ENCODE measurements at places on chromosomes 11 and 22.

DNA sequence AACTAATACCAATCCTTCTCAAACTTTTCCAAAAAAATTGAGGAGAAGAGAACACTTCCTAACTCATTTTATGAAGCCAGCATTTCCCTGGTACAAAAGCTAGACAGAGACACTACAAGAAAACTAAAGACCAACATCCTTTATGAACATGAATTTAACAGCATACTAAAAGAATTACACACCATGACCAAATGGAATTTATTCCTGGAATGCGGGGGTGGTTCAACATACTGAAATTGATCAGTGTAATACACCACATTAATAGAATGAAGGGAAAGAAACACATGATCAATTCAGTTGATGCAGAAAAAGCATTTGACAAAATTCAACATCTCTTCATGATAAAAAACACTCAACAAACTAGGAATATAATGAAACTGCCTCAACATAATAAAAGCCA is 148.1 kb downstream of the WNT7B start:
- DNase-seq, result no peak

GRCh38 chr11:32081129-32081641 is 9.7 kb upstream of the RCN1 start:
- no peak for DNase-seq

GRCh38 chr11:125062931-125063428 is at the start of gene SLC37A2:
Gene SLC37A2, plus strand, starts transcription at chr11:125063305. Its CDS starts 63 bp downstream, at chr11:125063368.
- peak; percentile 56 for DNase-seq

DNA sequence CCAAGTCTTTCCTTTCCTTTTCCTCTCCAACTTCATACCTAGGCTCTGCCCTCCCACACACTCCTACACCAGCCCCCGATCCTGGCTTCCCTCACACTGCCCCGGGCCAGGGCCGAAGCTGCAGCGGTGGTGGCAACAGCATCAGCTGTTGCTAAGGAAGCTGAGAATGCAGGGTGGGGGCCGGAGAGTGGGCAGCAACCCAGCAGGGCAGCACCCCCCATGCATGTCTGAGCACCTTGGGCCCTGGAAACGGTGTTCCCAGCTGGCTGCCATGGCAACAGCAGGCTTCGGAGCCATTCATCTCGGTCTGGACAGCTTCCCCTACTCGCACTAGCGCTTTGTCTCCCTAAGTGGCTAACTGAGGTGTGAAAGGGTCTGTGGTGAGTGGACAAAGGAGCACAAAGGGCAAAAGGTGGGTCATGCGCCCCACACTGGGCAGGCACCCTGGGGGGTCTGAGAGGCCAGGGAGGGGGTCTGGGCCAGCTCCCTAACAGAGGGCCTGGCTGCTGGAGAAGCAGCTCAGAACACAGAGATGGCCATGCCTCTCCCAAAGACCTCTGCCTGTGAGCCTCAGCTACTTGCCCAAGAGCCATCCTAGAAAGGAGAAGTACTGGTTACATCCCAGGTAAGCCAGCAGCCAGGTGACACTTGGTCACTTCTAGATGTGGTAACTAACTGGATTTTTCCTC is 42.1 kb upstream of the JAM3 start:
- DNase-seq, result no peak

DNA sequence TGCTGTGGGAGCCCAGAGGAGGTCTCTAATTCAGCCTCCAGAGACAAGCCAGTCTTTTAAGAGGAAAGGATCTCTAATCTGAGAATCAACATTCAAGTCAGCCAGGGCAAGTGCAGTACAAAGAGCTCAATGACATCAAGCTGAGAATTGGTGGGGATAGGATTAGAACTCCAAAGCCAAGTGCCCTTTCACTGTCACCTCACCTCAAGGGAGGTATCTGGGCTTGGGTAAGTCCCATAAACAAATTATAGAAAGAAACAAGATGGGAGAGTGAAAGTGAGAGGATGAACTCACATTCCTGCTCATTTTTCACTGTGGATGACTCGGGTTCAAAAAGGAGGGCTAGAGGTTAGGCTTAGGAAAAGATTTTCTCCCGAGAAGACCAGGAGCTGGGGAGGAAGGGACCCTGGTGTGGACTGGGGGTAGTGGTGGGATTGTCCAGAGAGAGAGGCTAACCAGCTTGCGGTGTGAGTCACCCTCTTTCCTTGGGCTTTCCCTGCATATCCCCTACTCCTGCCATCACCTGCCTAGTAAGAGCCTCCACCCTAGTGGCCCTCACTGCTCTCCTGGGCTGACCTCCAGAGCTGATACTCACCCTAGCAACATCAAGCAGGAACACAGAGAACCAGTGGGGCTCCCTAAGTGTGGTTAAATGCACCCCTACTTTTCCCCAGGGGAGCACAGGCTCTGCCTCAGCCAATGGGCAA is 70.4 kb downstream of the RRM1 start:
- DNase-seq, result no peak

- DNase-seq, result peak; percentile 21
Measured at GRCh38 chr22:37905534-37906363, at the start of gene MICALL1. Gene MICALL1, plus strand, starts transcription at chr22:37906297. Its CDS starts 126 bp downstream, at chr22:37906423.

GRCh38 chr11:1452744-1453143 is 33.8 kb downstream of the MOB2 start:
- no peak for DNase-seq

DNA sequence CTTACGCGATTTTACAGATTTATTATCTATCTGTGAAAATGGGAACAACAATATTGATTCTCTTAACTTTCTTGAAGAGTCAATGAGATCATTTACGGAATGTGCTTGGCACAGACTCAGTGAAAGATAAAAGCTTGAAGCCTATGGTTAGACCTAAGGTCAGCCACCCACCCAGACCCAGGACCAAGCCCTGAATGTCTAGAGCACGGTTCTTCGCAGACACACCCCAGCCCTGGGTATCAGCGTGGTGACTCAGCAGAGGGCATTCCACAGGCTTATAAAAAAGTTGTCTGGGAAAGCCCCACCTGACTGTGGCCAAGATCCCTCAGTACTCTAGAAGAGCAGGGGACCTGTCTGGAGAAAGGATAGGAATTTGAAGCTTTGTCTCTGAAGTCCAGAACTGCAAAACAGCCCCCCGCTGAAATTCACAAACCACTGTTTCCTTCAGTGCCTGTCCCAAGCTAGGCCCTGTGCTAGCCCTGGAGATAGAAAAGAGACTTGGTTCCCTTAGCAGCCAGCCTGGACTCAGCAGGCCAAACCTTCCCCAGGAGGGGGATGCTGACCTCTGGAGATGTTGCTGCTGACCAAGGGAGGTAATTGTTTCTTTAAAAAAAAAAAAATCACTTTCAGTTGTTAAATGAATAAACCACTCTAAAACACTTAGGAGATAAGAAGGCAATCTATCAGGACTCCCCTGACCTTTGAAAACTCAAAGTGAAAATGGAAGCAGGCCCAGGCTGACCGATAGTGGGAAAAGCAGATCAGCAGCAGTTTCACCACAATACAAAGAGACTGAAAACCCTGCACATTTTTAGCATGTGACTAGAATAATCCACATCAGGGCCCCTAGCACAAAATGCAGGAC is 114.0 kb downstream of the ABTB2 start:
- DNase-seq, result no peak

DNA sequence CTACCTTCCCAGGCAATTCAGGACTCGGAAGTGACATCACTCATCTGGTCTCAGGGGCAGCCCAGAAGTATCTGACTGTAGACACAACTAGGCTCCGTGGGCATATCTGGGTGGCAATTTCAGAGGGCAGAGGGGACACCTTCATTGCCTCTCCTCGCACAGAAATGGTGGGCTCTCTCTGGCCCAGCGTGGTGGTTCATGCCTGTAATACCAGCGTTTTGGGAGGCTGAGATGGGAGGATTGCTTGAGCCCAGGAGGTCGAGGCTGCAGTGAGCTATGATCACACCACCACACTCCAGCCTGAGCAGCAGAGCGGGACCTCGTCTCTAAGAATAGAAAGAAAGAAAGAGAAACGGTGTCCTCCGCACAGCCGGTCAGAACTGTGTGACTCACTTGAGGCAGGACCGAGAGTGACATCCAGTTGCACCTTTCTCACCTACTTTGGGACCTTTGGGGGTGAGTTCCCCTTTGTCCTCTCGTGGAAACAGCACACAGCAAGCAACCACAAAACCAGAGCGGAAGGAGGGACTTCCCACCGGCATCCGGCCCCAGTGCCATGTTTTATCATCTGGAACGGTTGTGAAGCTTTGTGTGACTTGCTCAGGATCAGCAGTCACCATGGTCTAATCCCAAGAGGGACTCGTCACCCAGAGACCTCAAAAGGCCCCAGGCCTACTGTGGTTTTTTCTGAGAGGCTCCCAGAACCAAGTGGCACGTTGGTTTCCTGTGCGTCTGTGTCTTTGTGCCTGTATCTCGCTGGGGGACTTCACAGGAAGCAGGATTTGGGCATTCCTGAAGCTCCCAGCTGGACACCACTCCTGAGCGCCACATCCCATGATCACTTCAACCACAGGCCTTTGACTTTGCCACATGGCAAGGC is 38.4 kb upstream of the EMID1 start:
- DNase-seq, result peak; percentile 54

DNA sequence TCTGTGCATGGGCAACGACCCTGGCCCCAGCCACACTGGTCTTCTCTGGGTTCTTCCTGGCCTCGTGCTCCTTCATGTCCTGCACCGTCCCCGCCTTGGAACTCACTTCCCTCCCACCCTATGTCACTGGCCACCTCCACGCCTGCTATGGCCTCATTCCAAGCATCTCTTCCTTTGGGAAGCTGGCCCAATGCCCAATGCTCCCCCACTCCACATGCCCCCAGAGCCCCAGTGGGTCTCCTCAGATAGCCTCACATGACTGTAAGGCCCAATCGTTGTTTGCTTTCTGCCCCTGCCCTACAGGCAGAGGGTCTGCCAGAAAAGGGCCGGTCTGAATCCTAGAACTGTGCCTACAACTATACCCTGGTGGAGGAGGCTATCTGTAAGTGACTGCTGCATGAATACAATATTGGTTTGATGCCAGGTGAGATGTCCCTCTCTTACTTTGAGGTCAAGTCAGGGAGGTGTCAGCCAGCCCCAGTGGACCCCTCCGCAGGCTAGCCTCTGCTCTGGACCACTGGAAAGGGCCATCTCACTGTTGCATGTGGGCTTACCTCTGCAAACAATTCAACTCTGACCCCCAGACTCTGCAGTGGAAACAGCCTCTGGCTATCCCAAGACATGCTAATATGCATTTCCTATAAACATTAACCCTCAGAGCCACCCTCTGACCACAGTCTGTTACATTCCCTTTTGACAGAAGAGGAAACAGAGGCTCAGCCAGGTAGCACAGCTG is 2.1 kb upstream of the GNAZ start:
- DNase-seq, result no peak

GRCh38 chr11:60625262-60625661 is 74.2 kb upstream of the MS4A8 start:
- DNase-seq, result no peak

- DNase-seq, result no peak
Measured at GRCh38 chr11:73983741-73984538, 1.3 kb upstream of the UCP2 start.

- no peak for DNase-seq
Measured at GRCh38 chr11:79931692-79932091, 490.9 kb upstream of the TENM4 start.

DNA sequence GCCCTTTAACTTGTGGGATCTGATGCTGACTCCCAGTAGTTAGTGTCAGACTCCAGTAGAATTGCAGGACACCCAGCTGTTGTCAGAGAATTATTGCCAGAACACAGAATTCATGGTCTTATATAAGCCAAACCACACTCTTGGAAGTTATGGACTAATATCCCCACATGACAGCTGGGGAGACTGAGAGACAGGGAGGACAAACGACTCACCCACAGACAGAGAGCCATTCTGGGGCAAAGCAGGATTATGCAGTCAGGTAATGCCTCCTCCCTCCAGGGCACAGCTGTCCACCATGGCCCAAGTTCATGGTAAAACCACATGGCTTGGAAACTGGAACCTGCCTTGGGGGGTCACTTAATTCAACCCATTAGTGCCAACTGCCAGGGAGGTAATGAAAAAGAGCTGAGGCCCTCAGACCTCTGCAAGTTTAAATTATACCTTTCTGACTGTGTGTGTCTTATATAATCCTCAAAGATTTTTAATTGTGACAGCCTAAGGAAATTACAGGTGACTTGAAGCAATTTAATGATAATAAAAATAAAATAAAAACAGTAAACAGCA is 299.5 kb downstream of the BUD13 start:
- no peak for DNase-seq

DNA sequence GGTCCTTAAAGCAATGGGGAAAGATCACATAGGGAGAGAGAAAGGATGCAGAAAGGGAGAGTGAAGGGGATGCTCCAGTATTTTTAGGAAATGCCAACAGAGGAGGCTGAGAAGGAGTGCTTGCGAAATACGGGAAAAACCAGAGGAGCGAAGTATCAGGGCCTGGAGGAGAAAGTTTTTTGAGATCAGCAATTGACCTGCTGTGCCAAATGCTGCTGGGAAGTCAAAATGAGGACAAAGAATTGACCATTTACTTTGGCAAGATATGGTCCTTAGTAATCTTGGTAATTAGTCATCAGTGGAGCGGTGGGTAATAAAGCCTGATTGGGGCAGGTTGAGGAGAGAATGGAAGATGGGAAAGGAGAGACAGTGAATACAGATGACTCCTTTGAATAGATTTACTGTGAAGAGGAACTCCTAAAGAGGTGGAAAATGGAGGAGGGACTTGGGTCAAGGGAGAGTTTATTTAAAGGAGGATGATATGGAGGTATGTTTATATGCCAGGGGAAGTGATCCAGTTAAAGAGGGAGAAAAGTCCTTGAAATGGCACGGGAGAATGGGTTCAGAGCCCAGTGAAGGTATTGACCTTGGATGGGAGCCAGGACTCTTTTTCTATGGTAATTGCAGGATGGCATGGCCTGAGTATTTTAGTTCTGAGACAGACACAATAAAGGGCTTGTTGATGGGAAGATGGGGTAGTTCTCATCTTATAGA is 111.5 kb downstream of the PKNOX2 start:
- DNase-seq, result no peak

DNA sequence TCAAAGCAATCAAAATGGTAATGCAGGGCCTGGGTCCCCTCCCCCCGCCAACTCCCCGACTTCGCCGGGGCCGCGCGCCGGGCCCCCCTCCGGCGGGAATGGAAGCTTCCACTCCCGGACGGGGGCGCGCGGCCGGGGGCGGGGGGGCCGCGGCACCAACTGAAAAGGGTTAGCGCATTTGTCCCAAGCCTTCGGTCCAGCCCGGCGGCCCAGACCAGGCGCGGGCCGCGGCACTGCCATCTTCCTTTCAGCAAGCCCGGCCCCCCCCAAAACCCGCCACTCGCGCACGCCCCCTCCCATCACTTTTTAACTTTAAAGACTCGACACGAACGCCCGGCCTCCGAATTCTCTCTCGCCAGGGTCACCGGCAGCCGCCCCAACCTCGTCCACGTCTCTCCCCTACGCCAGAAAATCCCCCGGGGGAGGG is 2.8 kb downstream of the PHF21B start:
- no peak for DNase-seq

DNA sequence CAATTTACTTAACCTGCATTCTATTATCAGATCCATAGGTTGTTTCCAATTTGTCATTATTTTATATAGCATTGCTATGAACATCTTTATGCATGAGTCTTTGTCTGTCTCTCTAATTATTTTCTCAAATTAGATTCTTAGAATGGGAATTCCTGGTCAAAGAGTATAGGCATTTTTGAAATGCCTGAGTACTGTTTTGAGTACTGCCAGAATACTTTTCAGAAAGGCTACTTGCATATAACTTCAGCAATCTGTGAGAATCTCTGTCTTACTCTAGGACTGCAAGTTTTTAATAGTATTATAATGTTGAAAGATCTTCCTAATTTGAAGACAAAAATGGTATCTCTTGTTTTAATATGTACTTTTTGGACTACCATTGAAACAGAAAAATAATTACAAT is 56.6 kb downstream of the KCNC1 start:
- no peak for DNase-seq

Data from stimulated activated CD8-positive, alpha-beta memory T cell treated with anti-CD3 and anti-CD28 coated beads, Interleukin-7, amount 100 ng/mL, for 48 hours (primary cell).